ENCODE measurements at places on chromosomes 11 and 22. TPM values are rescaled to one million over a fixed set of nuclear protein-coding genes. Genes with fewer than 3 reads are reported as not detected.
A peak's percentile ranks its signal among the peaks of the same experiment; 100 is the strongest.

CD6 gene
- 6.8 TPM for polyA plus RNA-seq

GPHA2 gene
- not detected for polyA plus RNA-seq

OR4S2 gene
- not detected for polyA plus RNA-seq

ACTN3 gene
- polyA plus RNA-seq: not detected

OR5B21 gene
- polyA plus RNA-seq: not detected

NCF4 gene
- polyA plus RNA-seq: 84.5 TPM

RCOR2 gene
- polyA plus RNA-seq: not detected

DNA sequence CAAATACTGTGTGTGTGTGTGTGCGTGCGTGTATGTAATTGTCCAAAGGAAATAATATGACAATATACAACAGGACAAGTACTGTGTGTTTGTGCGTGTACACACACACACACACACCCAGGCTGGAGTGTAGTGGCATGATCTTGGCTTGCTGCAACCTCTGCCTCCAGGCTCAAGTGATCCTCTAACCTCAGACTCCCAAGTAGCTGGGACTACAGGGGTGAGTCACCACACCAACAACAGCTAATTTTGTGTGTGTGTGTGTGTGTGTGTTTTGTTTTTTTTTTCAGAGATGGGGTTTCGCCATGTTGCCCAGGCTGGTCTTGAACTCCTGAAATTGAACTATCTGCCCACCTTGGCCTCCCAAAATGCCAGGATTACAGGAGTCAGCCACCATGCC, 61.5 kb downstream of the NUP98 start:
- H3K4me3 ChIP-seq: no peak overlapping the region
- H3K4me1 ChIP-seq: no peaks in the 10 kb centered on the region
- H3K27ac ChIP-seq: no peak overlapping the region
- DNase-seq: no peak
- peaks cover 3% of the 10 kb centered on the region for H3K36me3 ChIP-seq

- H3K27ac ChIP-seq: no peak overlapping the region
- H3K4me3 ChIP-seq: no peak overlapping the region
- no peaks in the 10 kb centered on the region for H3K36me3 ChIP-seq
- DNase-seq: no peak
Observed at GRCh38 chr11:23995891-23996290, 501.0 kb upstream of the LUZP2 start.

- no peaks in the 10 kb centered on the region for H3K36me3 ChIP-seq
- no peak overlapping the region for H3K4me3 ChIP-seq
- H3K27ac ChIP-seq: no peak overlapping the region
- no peaks in the 10 kb centered on the region for H3K27me3 ChIP-seq
Observed at GRCh38 chr11:118353084-118353710, 6.2 kb upstream of the UBE4A start.

- no peaks in the 10 kb centered on the region for H3K4me1 ChIP-seq
- no peaks in the 10 kb centered on the region for H3K36me3 ChIP-seq
- no peaks in the 10 kb centered on the region for H3K27me3 ChIP-seq
- no peak for DNase-seq
Observed at GRCh38 chr22:39212721-39213376, 31.9 kb downstream of the PDGFB start.

GRCh38 chr22:36211237-36211861, 9.7 kb upstream of the APOL4 start:
- no peaks in the 10 kb centered on the region for H3K27me3 ChIP-seq
- H3K27ac ChIP-seq: no peak overlapping the region
- H3K36me3 ChIP-seq: no peaks in the 10 kb centered on the region
- H3K4me1 ChIP-seq: peaks cover 4% of the 10 kb centered on the region
- DNase-seq: no peak

GRCh38 chr22:44261861-44262595, 50.7 kb downstream of the SHISAL1 start:
- DNase-seq: no peak
- H3K4me3 ChIP-seq: no peak overlapping the region
- no peak overlapping the region for H3K27ac ChIP-seq
- H3K4me1 ChIP-seq: no peaks in the 10 kb centered on the region
- H3K36me3 ChIP-seq: no peaks in the 10 kb centered on the region
- H3K27me3 ChIP-seq: no peaks in the 10 kb centered on the region

- no peak overlapping the region for H3K4me3 ChIP-seq
- no peak overlapping the region for H3K27ac ChIP-seq
- no peak for DNase-seq
- H3K36me3 ChIP-seq: no peaks in the 10 kb centered on the region
Observed at GRCh38 chr11:91248199-91248807, 976.3 kb upstream of the FAT3 start.

- no peak for DNase-seq
- no peak overlapping the region for H3K27ac ChIP-seq
- H3K4me3 ChIP-seq: no peak overlapping the region
- H3K36me3 ChIP-seq: no peaks in the 10 kb centered on the region
- no peaks in the 10 kb centered on the region for H3K4me1 ChIP-seq
- no peaks in the 10 kb centered on the region for H3K27me3 ChIP-seq
Observed at GRCh38 chr11:21429401-21429800, 760.0 kb downstream of the NELL1 start.

DNA sequence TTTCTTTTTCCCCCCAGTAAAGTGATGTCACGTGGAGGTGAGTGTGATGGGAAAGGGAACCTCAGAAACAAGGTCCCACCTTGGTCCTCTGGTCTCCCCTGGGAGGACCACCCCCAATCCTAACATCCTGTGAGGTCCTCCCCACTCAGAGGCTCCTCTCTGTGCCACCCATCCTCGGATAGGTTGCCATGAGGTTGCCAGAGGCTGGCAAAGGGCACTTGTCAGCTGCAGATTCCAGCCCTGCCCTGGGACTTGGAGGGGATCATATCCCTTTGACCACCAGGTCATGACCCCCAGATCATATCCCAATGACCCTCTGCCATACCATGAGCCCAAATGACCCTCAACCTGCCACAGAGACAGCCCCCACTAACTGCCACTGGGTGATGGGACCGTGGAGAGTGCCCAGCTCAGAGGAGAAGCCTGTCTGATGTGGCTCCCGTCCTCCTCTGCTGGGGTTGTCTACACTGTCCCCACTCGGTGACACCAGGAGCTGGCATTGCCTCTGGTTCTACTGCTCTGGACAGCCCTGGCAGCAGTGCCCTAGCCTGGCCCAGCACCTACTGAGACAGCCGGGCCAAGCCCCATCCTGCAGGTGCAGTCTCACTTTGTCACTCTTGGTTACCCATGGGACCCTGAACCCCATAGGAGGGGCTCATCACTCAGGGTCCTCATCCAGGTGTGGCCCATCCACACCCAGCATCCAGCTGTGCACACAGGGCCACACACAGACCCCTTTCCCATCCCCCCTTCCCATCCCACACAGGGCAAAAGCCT, 90.2 kb upstream of the KCNQ1OT1 start:
- H3K4me1 ChIP-seq: no peaks in the 10 kb centered on the region
- H3K4me3 ChIP-seq: no peak overlapping the region

GRCh38 chr22:27959335-27960090, 40.5 kb upstream of the PITPNB start:
- no peak overlapping the region for H3K27ac ChIP-seq
- DNase-seq: no peak
- no peaks in the 10 kb centered on the region for H3K36me3 ChIP-seq
- peaks cover 1% of the 10 kb centered on the region for H3K27me3 ChIP-seq

DNA sequence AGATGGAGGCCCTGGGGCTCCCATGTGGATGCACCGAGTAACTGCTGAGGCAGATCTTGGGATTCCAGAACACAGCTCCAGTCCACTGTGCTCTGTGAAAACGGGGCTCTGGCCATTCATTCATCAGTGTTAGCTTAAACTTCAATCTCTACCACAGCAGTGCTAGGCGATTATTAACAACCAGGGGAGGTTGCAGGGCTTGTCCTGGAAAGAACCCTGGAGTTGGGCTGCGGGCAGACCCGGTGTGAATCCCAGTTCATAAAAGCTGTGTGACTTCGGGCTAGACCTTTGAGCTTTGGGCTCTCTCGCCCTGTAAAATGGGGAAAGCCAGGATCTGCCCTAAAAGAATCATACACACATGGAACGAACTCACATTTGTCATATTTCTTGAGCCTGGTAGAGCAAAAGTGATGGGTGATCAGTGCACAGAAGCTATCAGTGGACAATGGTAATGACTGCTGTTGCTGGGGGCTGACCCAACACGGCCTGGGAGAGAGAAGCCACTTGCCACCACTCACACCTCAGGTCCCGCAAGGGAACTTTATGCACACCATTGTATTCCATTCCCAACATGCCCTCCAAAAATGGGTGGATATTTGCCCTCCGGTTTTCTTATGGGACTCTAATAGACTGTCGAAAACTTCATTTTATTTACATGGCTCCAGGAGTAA, 15.6 kb upstream of the CRYBB3 start:
- no peak overlapping the region for H3K4me3 ChIP-seq
- DNase-seq: no peak
- H3K27ac ChIP-seq: no peak overlapping the region
- H3K27me3 ChIP-seq: no peaks in the 10 kb centered on the region

DNA sequence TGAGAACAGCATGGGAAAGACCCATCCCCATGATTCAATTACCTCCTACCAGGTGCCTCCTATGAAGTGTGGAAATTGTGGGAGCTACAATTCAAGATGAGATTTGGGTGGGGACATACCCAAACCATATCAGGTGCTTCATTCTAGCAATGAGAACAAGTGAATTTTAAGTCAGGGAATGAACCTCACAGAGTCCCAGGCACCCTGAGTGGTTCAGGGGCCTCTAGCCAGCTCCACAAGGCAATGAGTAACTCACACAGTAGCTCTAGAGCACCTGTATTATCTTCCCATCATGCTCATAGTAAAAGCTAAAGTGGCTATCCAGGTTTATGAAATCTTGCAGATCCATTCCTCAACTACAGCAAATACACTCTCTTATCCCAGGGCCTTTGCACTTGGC, 13.1 kb upstream of the ACCSL start:
- H3K4me1 ChIP-seq: no peaks in the 10 kb centered on the region
- no peaks in the 10 kb centered on the region for H3K27me3 ChIP-seq
- no peak overlapping the region for H3K4me3 ChIP-seq
- no peaks in the 10 kb centered on the region for H3K36me3 ChIP-seq
- H3K27ac ChIP-seq: no peak overlapping the region
- DNase-seq: no peak

DNA sequence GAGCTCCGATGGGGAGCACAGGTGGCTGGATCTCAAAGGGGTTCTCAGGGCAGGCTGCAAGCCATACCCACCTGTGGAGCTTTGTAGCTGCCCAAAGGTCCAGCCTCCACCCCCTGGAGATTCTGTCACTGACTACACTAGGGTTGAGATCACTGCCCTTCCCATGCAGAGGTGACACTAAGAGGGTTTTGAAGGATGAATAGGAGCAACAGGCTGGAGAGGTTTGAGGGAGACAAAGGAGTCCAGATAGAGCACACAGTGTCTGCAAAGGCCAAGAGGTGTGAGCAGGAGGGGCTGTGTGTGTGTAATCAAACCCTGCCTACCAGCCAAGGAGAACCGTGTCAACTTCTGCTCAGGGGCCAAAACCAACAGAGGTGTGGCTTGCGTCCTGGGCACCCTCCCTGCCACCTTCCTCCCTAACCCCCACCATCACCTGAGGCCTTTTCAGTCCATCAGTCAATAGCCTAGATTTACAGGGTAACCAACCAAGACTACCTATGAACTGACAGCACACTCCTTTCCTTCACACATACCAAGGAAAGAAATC, 43.0 kb upstream of the WNT11 start:
- no peak overlapping the region for H3K4me3 ChIP-seq
- H3K27me3 ChIP-seq: peaks cover 5% of the 10 kb centered on the region
- H3K27ac ChIP-seq: no peak overlapping the region
- no peaks in the 10 kb centered on the region for H3K4me1 ChIP-seq
- DNase-seq: no peak

- DNase-seq: no peak
- no peaks in the 10 kb centered on the region for H3K27me3 ChIP-seq
- H3K4me3 ChIP-seq: peak overlapping the region; percentile 73
- peaks cover 3% of the 10 kb centered on the region for H3K4me1 ChIP-seq
- peaks cover 3% of the 10 kb centered on the region for H3K36me3 ChIP-seq
Observed at GRCh38 chr22:21651521-21652009, 9.5 kb downstream of the SDF2L1 start.

- no peak for DNase-seq
- no peaks in the 10 kb centered on the region for H3K27me3 ChIP-seq
- H3K27ac ChIP-seq: no peak overlapping the region
Observed at GRCh38 chr11:26780376-26781085, 58.7 kb upstream of the SLC5A12 start.

DNA sequence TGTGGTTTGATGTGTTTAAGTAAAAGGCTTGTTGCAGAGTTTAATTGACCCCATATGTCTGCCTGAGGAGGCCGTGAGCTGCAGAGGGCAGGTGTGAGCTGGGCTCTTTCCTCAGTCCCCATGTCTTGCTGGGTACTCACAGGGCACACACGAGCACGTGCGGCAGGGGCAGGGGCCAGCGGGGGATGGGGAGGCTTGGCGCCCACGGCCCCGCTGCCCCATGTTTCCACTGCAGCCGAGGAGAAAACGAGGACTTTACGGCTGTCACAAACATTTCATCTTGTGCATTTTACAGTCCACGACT, 24.7 kb upstream of the CCDC188 start:
- DNase-seq: no peak
- H3K27me3 ChIP-seq: no peaks in the 10 kb centered on the region
- no peak overlapping the region for H3K27ac ChIP-seq
- no peaks in the 10 kb centered on the region for H3K36me3 ChIP-seq

All from GM12878 (cell line).